ENCODE measurements at places on chromosomes 7 and 10.

DNA sequence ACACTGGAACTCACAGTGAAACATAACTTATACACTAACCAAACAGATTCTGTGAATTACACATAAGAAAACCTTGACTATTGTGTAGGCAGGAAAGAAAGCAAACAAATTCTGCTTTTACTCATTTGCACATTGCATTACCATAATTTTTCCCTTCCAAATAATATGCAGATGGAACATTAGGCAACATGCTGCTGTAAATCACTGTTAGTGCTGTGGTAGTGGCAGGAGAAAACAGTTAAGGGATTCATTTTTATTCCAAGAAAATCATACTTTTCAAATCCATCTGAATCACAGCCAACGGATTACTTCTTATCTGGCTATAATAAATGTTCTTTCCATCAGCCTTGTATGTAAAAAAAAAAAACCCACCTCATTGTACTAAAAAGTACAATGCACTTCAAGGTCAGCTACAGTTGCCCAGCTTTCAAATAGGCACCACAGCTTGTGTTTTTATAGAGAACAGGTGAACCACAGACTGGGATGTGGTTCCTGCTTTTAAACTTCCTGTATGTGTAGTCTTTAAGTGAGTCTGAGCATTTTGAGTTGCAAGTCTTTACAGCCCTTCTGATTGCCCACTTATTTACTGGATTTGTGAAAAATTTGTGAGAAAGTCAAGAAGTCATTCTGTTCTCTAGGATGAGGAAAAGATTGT is 590.0 kb upstream of the SEMA3D start:
- DNase-seq: no peak
- H3K4me3 ChIP-seq: no peak overlapping the region
- no peak overlapping the region for H3K27ac ChIP-seq
- H3K4me1 ChIP-seq: no peaks in the 10 kb centered on the region
- no peaks in the 10 kb centered on the region for H3K27me3 ChIP-seq

DNA sequence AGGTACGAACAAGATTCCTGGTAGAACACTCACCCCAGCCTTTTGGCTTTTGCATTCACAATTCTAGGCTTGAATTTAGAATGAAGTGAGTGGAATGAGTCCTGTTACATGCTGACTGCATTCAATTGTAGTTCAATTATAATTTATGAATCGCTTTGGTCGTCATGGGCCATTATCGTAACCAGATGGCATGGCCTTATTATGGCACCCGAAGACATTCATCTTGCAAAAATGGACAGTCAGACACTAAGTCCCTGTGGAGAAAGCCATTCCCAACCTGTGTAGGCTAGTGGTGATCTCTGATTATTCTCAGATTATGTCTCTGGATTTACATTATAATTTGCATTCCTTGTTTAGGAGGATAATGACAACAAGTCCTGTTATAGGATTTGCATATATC is 292.4 kb upstream of the NPSR1 start:
- H3K4me3 ChIP-seq: no peak overlapping the region
- no peaks in the 10 kb centered on the region for H3K36me3 ChIP-seq
- H3K4me1 ChIP-seq: peaks cover 7% of the 10 kb centered on the region
- H3K27ac ChIP-seq: no peak overlapping the region
- no peak for DNase-seq

- H3K4me1 ChIP-seq: no peaks in the 10 kb centered on the region
- no peaks in the 10 kb centered on the region for H3K36me3 ChIP-seq
- DNase-seq: no peak
- H3K27me3 ChIP-seq: peaks cover 3% of the 10 kb centered on the region
Observed at GRCh38 chr10:80201608-80202141, 3.7 kb downstream of the ANXA11 start.

GRCh38 chr10:12531305-12532220 is 182.2 kb downstream of the CAMK1D start:
- no peaks in the 10 kb centered on the region for H3K27me3 ChIP-seq
- no peaks in the 10 kb centered on the region for H3K4me1 ChIP-seq
- H3K27ac ChIP-seq: no peak overlapping the region
- H3K4me3 ChIP-seq: no peak overlapping the region

- H3K27ac ChIP-seq: no peak overlapping the region
- no peaks in the 10 kb centered on the region for H3K27me3 ChIP-seq
- no peaks in the 10 kb centered on the region for H3K36me3 ChIP-seq
- no peak overlapping the region for H3K4me3 ChIP-seq
Observed at GRCh38 chr10:128036746-128037543, 89.3 kb downstream of the MKI67 start.

DNA sequence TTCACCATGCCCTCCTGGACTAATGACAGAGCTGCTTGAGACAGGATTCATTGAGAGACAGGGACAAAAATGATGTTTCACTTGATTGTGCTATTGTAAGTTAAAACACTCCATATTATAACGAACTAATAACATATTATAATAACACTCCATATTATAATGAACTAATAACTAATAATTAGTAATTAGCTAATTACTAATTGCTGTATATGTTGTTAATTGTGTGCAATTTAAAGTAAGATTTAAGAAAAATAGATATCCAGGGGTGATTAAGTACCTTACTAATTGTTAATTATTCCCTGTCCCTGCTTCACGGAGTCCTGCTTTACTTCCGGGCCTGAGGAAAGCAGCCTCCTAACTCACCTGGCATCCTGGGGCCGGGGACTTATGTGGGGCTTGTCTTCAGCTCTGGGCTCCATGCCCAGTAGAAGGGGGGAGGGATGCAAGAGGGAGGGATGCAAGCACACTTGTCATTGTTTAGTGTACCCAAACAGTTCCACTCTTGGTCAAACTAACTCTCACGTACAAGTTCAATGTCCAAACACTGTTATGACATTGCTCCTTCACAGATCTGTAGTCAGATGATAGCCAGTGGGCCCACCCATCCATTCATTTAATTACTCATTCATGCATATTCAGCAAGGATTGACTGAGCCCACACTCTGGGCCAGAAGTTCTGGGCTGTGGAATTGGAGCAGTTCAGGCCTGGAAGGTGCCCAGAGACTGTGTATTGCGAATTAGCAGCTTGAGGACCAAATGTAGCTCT is 53.8 kb downstream of the COL13A1 start:
- H3K36me3 ChIP-seq: no peaks in the 10 kb centered on the region
- no peaks in the 10 kb centered on the region for H3K27me3 ChIP-seq
- H3K4me1 ChIP-seq: peaks cover 7% of the 10 kb centered on the region
- H3K27ac ChIP-seq: no peak overlapping the region
- DNase-seq: no peak

GRCh38 chr10:93274419-93274818 is 200.7 kb downstream of the CYP26A1 start:
- no peak overlapping the region for H3K4me3 ChIP-seq
- H3K4me1 ChIP-seq: no peaks in the 10 kb centered on the region
- no peak overlapping the region for H3K27ac ChIP-seq
- no peaks in the 10 kb centered on the region for H3K36me3 ChIP-seq

DNA sequence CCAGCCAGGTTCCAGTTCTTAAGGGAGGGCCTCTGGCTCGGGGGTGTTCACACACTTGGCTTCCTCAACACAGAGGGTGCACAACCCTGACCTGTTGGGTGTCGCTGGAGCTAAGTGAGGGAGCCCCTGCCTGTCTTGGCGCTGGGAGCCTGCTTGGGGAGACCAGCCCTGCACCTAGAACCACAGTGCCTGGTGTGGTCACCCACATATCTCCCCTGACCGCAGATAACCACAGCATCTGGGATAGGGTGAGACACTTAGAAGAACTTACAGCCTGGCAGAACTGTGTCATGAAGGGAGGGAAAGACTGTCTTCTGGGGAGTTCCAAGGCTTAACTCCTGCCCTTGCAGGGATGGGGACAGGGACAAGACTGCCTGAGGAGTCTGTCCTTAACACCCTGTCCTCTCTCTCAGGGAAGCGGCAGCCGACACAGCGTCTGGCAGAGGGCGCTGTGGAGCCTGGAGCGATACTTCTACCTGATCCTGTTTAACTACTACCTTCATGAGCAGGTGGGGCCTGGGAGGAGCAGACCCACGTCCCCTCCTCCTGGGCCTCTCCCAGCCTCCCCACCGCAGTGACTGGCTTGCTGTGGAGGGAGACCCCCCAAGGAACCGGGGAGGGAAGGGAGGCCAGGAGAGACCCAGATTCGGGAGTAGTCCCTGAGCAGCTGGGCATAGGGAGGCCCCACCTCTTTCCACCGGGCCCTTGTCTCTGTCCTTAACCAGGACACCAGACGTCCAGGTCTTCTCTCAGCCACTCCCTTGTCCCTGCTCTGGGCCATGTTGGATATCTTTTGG is 59.0 kb downstream of the PALD1 start:
- peaks cover 19% of the 10 kb centered on the region for H3K4me1 ChIP-seq
- H3K27me3 ChIP-seq: no peaks in the 10 kb centered on the region
- no peak for DNase-seq
- H3K27ac ChIP-seq: no peak overlapping the region
- H3K36me3 ChIP-seq: no peaks in the 10 kb centered on the region

DNA sequence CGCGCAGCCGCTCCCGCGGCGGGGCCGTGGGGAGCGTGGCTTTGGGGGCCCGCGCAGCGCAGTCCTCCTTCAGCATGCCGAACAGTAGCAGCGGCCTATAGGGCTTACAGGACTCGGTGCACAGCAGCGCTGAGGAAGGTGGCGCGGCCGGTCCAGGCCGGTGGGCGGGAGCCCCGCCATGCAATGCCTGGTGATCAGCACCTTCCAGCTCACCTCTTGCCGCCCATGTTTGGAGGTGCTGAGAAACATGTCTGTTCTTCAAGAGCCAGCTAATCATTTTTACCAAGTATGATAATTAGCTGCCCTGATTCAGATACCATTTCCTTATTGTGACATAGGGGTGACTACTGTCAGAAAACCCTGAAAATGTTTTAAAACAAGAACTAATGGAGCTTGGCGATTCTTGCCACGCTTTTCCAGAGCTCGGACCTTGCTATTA is 33.5 kb upstream of the SFTPD start:
- DNase-seq: no peak
- peaks cover 6% of the 10 kb centered on the region for H3K27me3 ChIP-seq
- H3K36me3 ChIP-seq: no peaks in the 10 kb centered on the region

DNA sequence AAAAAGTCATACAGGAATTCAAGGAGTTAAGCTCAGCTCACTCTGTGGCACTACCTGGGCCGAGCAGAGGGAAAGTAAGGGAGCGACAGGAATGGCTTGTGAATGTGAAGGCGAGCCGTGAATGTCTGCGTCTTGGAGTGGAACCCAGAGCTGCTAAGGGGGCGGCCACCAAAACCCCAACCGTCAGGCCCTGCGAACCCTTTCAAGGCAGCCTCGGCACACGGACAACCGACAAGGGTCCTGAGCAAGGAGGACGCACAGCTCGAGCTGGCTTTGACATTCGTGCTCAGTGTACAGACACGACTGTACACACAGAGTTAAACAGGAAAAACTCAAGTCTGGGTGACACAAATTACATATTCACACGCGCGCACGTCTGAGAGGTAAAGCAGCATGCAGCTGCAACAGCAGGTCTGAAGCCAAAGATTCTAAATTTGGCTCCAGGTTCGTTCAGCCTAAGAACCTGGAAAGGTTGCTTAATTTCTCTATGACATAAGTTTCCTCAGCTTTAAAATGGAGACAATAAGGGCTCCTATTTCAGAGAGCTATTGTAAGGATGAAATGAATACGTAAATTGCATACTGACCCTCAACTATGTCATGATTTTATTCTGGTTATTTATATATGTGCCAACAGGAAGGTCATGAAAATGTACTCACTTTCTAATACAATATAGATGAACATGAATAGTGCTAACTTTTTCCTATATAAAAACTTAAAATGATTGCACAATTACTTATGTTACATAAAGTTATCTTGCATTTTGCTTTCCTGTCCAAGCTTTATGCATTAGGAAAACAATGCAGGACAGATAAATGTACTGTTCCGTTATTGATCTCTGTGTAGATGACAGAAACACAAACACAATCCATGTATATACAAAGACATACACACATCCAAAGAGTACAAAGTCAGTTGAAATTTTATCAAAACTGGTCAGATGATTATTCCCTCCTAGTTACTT is 192.9 kb downstream of the ZMYND11 start:
- H3K36me3 ChIP-seq: peaks cover 59% of the 10 kb centered on the region
- H3K4me1 ChIP-seq: no peaks in the 10 kb centered on the region
- no peaks in the 10 kb centered on the region for H3K27me3 ChIP-seq
- H3K27ac ChIP-seq: no peak overlapping the region
- DNase-seq: no peak
- H3K4me3 ChIP-seq: no peak overlapping the region

GRCh38 chr7:157490465-157490912 is 153.7 kb downstream of the DNAJB6 start:
- H3K27me3 ChIP-seq: no peaks in the 10 kb centered on the region
- peaks cover 4% of the 10 kb centered on the region for H3K4me1 ChIP-seq
- no peak for DNase-seq
- H3K27ac ChIP-seq: no peak overlapping the region

GRCh38 chr10:1107679-1108078 is 51.5 kb downstream of the WDR37 start:
- H3K4me1 ChIP-seq: peaks cover 3% of the 10 kb centered on the region
- peak overlapping the region; percentile 43 for H3K4me3 ChIP-seq
- H3K36me3 ChIP-seq: peaks cover 23% of the 10 kb centered on the region
- no peak for DNase-seq
- H3K27ac ChIP-seq: no peak overlapping the region

Measured in neuronal stem cell (in vitro differentiated cells).